ENCODE measurements at places on chromosomes 1 and 21. TPM values are rescaled to one million over a fixed set of nuclear protein-coding genes. Genes with fewer than 3 reads are reported as not detected.

The FALEC gene
- not detected for polyA plus RNA-seq

The IRF2BP2 gene
- 42.5 TPM for polyA plus RNA-seq

The CRYZL1 gene
- polyA plus RNA-seq, result 34.9 TPM

The LCE2B gene
- not detected for polyA plus RNA-seq

The A3GALT2 gene
- not detected for polyA plus RNA-seq

The CASQ1 gene
- polyA plus RNA-seq, result not detected

The NSL1 gene
- polyA plus RNA-seq, result 53.2 TPM

The NTNG1 gene
- not detected for polyA plus RNA-seq

The COL16A1 gene
- not detected for polyA plus RNA-seq

The PTGFRN gene
- 0.39 TPM for polyA plus RNA-seq

The ARHGAP30 gene
- 213 TPM for polyA plus RNA-seq
